GM19239 (cell line): ENCODE measurements at places on chromosomes 2 and 18.

- no peak for DNase-seq
These were observed 220.8 kb downstream of the MYCN start for GRCh38 chr2:16161085-16161565.

- DNase-seq = no peak
These were observed 270.6 kb upstream of the CHAC2 start for GRCh38 chr2:53497020-53497419.

GRCh38 chr18:50127516-50128210 lies 67.3 kb downstream of the MYO5B start:
- DNase-seq = no peak

- no peak for DNase-seq
These were observed 292.0 kb downstream of the CNTNAP5 start for GRCh38 chr2:124316881-124317605.

GRCh38 chr18:48820483-48821250 lies 130.1 kb downstream of the SMAD7 start:
- DNase-seq = peak; percentile 76

GRCh38 chr2:128788636-128789220 lies 470.1 kb upstream of the HS6ST1 start:
- DNase-seq = no peak

- DNase-seq = no peak
These were observed 92.1 kb downstream of the TMEM18 start for GRCh38 chr2:584863-585823.

GRCh38 chr2:39513641-39514094 lies 76.6 kb upstream of the MAP4K3 start:
- DNase-seq = peak; percentile 14

- peak; percentile 62 for DNase-seq
These were observed 2.7 kb upstream of the RNPEPL1 start for GRCh38 chr2:240565333-240566202.

- no peak for DNase-seq
These were observed 34.0 kb downstream of the LBH start for GRCh38 chr2:30265052-30266015.

DNA sequence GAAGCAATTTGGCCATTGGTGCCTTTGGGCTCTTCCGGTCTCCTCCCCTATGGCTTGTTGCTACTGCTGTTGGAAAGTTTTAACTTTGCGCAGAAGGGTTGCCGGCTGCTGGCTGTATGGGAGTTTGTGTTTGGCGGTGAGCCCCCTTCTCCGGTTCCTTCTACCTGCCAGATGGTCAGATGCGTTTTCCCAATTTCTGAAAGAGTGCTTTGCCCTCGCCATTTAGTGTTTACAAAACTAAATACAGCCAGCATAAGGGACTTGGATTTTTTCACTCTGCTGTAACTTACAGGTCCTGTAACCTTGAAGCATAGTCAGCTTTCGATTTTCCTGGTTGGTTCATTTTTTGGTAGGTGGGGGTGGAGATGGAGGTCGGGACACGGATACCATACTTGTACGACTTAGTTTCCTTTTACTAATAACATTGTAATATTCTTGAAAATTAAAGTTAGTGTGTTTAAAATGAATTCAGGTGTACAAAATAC lies 604 bp downstream of the COQ10B start:
- DNase-seq = peak; percentile 44

GRCh38 chr18:28236487-28236886 lies 59.6 kb upstream of the CDH2 start:
- DNase-seq = no peak

DNA sequence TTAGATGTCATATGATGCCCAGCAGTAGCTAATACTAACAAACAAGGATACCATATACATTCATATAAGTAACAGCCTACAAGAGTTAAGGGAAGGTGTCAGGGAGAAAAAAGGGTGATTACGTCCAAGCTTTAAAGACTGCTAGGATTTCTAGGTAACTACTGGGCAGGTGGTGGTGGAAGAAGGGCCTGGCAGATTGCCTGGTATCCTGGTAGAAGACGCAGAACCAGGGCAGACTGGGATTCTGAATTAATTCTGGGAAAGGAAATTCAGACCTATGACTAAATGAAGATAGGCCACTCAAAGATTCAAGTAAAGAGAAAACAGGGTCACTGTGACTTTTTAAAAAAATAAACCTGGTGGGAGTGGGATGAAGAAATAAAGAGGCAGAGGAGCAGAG lies 31.9 kb downstream of the NDUFA10 start:
- DNase-seq = no peak

DNA sequence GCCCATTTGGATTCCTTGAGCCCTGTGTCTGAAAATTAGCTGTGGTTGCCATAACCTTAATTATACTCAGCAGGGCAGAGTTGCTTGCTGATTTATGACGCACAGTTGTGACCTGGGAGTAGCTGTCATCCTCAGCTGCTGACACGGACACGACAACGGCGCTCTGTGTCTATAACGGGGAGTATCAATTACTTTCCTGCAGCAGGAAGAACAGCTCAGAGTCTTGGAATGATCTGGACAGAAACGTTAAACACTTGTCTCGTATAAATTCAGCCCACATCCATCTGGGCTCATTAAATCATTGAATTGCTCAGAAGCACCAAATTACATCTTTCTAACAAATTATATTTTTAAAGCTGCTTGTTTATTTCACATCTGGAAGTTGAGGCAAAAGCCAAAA lies 116.3 kb downstream of the SEPTIN10 start:
- DNase-seq = no peak

- no peak for DNase-seq
These were observed 724.7 kb downstream of the METTL4 start for GRCh38 chr18:1846640-1847039.

- no peak for DNase-seq
These were observed 158.8 kb downstream of the RIF1 start for GRCh38 chr2:151568501-151568900.

DNA sequence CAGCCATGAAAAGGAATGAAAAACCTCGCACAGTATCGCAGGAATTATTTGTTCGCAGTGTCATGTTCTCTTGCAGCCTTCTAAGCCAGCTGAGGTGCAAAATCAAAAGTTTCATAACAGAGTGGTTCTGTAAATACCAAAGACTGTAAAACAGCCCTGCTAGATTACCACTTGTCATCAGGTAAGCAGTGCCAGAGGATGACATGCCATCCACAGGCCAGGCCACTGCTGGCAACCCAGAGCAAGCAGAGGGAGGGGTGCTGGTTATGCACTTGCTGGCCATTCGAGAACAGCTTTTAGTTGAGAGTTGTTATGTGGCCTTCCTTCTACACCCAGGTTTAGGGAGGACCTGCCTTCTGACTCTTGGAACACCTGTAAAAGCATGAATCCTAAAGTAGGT lies 114.3 kb upstream of the MGAT5 start:
- DNase-seq = no peak

DNA sequence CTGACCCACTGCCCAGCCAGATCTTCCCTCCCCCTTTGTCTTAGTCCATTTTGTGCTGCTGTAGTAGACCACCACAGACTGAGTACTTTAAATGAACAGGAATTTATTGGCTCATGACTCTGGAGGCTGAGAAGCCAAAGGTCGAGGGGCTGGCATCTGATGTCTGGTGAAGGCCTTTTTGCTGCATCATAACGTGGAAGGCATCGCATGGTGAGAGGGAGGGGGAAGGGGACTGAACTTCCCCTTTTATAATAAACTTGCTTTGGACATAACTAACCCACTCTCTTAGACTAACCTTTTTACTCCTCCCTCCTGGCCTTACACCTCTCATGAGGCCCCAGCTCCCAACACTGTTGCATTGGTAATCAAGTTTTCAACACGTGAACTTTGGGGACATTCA lies 83.8 kb downstream of the MAP4K4 start:
- no peak for DNase-seq

- no peak for DNase-seq
These were observed 101.5 kb upstream of the HS6ST1 start for GRCh38 chr2:128420131-128420530.

DNA sequence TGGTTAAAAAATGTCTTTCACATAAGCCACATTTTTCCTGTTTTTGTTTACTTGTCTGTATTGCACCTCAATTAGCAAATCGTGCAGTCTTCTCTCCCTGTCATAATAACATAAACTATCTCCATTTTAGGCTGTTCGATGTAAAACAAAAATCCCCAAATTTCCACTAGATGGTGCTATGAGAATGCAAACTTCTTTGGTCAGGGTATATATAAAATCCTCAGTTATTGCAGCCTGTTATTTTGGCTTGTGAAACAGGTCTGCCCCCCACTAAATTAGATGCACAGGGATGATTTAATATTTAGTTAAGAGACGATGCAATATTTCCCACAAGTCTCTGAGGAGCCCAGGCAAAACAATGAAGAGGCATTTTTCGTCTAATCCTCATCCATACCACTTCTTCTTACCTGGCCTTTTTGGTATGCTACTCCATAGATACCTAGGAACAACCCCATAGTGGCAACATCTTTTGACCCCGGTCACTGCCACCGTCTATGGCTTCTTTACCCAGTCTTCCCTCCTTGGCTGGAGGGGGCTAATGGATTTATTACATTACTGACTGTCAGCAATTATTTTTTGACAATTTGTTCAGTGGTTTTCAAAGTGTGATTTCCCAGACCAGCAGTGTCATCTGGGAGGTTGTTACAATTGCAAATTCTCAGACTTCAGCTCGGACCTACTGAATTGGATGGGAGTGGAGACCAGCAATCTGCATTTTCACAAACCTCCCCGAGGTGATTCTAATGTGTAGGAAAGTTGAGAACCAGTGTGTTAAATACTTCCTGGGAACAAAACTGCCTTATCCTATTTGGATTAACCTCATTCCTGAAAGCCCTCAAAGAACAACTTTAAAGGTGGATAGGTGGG lies 117.4 kb upstream of the CWC22 start:
- peak; percentile 10 for DNase-seq

- DNase-seq = no peak
These were observed 35.4 kb downstream of the STAT4 start for GRCh38 chr2:191115391-191115790.

GRCh38 chr18:76530846-76531245 lies 35.8 kb upstream of the ZNF516 start:
- no peak for DNase-seq

- no peak for DNase-seq
These were observed 191.7 kb downstream of the PRKCE start for GRCh38 chr2:45843136-45843535.

GRCh38 chr2:147451902-147452515 lies 392.8 kb upstream of the ACVR2A start:
- no peak for DNase-seq

DNA sequence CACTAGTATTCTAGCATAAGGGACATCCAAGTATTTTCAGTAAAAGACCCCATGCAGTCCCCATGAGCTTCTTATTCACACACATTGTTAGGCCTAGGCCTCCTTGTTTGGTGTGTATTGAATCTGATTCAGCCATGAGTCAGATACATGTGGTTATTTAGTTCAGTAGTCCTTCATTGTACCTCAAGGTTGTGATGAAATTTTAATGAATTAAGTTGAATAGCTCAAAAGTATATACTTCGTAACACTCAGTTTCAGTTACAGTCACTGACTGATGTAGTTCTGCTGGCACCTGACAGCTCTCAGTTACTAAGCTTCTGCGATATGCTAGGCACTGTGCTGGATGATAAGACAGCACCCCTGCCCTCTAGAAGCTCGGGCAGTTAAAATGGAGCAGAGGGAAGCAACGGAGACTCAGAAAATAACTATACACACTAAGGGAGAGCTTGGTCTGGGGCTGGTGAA lies 86.4 kb downstream of the XRCC5 start:
- DNase-seq = no peak

GRCh38 chr2:74441690-74442482 lies at the start of gene RTKN:
Gene RTKN, minus strand, starts transcription at chr2:74441937. Its CDS starts 121 bp downstream, at chr2:74441816.
- DNase-seq = peak; percentile 43

GRCh38 chr2:202780514-202781021 lies 91.0 kb downstream of the ICA1L start:
- peak; percentile 20 for DNase-seq

DNA sequence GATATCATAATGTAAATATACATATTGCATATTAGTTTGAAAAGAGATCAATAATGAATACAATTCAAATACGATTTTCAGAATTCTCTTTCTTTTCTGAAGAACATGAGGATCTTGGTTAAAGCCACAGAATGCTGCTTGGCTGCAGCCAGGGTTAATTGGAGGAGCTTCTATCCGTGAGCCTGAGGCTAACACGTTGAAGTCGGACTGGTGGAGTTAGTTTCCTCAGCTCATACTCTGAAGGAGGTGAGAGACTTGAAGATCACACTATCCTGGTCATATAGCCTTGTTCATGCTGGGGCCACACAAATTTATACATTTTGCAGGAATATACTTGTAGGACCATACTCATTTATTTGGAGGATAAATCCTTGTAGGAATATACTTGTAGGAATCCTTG lies 335.8 kb downstream of the TRIB2 start:
- DNase-seq = no peak

DNA sequence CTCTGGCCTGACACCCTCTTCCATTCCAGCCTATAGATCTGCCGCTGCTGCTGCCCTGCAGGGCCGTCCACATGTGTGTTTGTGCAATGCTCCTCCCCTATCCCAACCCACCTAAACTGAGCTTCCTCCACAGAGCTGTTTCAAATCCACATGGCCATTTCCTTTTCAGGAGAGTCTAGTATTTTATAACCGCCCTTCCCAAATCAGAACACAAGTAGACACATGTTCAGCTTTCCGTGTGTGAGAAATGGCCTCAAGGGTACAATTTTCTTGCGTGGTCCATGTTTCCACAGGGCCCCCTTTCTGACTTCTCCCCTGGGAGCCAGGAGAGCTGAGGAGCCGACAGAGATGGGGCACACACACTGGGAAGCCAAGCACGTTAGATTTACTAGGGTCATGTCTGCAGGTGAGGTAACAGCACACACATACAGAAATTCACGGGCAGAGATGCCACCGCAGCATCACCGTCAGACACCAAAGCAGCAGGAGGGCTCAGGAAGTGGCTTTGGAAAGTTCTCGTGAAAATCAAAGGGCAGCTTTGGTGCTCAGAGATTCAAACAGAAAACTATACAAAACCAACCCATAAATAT lies 102.9 kb upstream of the TGFA start:
- DNase-seq = no peak

GRCh38 chr2:103898561-103898960 lies 955.4 kb upstream of the POU3F3 start:
- DNase-seq = no peak

GRCh38 chr2:221434142-221434541 lies 138.0 kb downstream of the EPHA4 start:
- DNase-seq = no peak

DNA sequence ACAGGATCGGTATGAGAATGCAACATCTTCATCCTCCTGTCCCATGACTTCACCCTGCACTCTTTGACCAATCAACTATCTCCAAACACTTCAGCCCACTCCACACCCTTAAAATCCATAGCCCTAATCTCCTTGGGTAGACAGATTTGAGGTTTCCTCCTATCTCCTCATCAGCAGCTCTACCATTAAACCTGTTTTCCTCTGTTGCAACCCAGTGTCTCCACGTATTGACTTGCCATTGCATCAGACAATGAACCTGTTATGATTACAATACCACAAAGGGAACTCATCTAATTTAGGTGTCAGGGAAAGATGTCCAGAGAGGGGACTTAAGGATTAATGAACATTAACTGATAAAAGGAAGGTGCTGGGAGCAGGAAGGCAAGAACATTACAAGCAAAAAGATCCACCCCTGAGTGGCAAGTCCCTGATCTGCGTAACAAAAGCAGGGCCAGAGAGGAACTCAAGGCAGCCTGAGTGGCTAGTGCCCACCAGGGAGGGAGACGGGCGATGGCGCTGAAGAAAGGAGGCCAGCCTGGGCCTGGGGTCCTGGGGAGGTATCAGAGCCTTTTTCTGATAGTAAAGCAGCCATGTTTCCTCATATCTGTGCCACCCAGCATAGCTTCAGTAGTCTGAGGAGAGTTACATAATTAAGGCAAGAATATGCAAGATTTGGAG lies 44.6 kb downstream of the AKAIN1 start:
- no peak for DNase-seq

GRCh38 chr2:159912580-159912979 lies 114.6 kb upstream of the CD302 start:
- DNase-seq = no peak

GRCh38 chr2:10169581-10169980 lies 47.0 kb downstream of the RRM2 start:
- no peak for DNase-seq
